Thoracic aorta (tissue), 2 donors: ENCODE measurements at places on chromosomes 1 and 21. TPM values are rescaled to one million over a fixed set of nuclear protein-coding genes. Genes with fewer than 3 reads are reported as not detected.

The IL6R gene
- 48.3 TPM for total RNA-seq

The CGN gene
- total RNA-seq = 2.3 TPM

The DENND2C gene
- 6.0 TPM for total RNA-seq

The AVPR1B gene
- total RNA-seq = not detected

The SEMA6C gene
- total RNA-seq = 6.8 TPM

The MTMR11 gene
- 50.8 TPM for total RNA-seq

The LHX8 gene
- total RNA-seq = not detected

The TNNI3K gene
- 6.6 TPM for total RNA-seq

The C1orf210 gene
- not detected for total RNA-seq

The ALDH4A1 gene
- total RNA-seq = 9.6 TPM

The IL12RB2 gene
- 3.1 TPM for total RNA-seq

The CA14 gene
- not detected for total RNA-seq

The CAMTA1 gene
- total RNA-seq = 113 TPM

The ACTA1 gene
- 2.3 TPM for total RNA-seq

The PDPN gene
- 13.8 TPM for total RNA-seq

The IFFO2 gene
- 27.7 TPM for total RNA-seq

The FCRL5 gene
- 0.54 TPM for total RNA-seq

The TLCD4 gene
- total RNA-seq = 9.9 TPM

The SPAG17 gene
- not detected for total RNA-seq

The PLA2G2C gene
- total RNA-seq = not detected

The SPATA6 gene
- 16.1 TPM for total RNA-seq

The KCNH1 gene
- total RNA-seq = 0.21 TPM

The BRINP2 gene
- not detected for total RNA-seq

The GPR3 gene
- total RNA-seq = not detected

The RSPH1 gene
- not detected for total RNA-seq

The KCNT2 gene
- total RNA-seq = 15.6 TPM
